Fibroblast of skin of back (primary cell): ENCODE measurements at places on chromosomes 4 and X.
A peak's percentile ranks its signal among the peaks of the same experiment; 100 is the strongest.

- no peak for DNase-seq
Observed at GRCh38 chr4:169052594-169052945, 42.5 kb upstream of the CBR4 start.

- peak; percentile 73 for DNase-seq
Observed at GRCh38 chrX:46713672-46714490, 45.0 kb downstream of the SLC9A7 start.

DNA sequence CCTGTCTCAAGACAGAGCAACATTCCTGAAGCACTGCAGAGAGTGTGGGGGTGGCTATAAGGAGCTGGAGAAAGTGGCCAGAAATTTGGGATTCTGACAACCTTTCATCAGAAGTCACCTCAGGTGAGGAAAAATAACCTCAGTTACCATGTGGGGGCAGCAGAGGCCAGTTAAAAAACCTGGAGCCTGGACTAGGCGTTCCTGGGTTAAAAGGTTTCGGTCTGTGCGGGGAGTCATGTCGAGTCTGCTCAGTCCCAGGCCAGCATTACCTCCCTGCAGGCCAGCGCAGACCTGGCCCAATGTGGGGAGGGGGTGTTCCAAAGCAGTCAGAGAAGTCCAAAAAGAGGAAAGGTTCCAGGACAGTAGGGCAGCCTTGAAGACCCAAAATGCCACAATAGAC lies 10.9 kb upstream of the NALF2 start:
- peak; percentile 4 for DNase-seq

GRCh38 chr4:10200869-10201268 lies 84.3 kb upstream of the WDR1 start:
- no peak for DNase-seq

GRCh38 chr4:154727540-154727939 lies 16.3 kb upstream of the LRAT start:
- no peak for DNase-seq

DNA sequence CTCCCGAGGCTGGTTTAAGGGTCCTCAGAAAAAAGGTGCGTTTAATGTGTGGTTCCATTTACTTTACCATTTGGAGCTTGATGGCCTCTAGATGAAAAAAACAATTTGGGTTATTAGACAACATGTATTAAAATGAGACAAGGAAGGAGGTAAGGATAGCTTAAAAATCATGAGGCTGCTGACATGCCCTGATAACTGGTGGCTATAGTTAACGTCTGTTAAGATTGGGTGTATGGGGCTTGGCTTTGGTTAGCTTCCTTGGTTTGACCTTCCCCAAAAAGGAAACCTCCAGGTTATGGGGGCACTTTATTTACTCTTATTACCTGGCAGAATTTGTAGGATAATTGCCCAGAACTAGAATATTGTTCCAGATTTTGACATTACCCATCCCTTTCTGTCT lies 51.5 kb downstream of the HMGB2 start:
- DNase-seq: no peak

DNA sequence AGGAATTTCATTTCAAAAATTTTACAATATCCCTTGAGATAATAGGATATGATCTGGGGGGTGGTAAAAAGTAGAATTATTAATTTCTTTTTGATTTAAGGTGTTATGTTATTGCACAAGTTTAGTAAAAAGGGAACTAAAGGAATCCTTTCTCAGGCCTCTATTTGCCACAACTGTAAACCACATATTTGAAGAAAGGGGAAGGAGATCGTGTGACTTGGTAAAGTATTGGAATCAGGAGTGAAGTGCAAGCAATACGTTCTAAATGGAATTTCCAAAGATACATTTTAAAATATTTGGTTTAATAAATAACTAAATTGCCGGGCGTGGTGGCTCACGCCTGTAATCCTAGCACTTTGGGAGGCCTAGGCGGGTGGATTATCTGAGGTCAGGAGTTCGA lies 35.3 kb upstream of the SCRG1 start:
- no peak for DNase-seq
